Stimulated activated naive CD4-positive, alpha-beta T cell treated with Interleukin-2 at 50 U/mL for 16 hours (primary cell): ENCODE measurements at places on chromosomes 6 and 20.

- DNase-seq: no peak
Measured at GRCh38 chr6:112971651-112972050, 624.5 kb downstream of the RFPL4B start.

DNA sequence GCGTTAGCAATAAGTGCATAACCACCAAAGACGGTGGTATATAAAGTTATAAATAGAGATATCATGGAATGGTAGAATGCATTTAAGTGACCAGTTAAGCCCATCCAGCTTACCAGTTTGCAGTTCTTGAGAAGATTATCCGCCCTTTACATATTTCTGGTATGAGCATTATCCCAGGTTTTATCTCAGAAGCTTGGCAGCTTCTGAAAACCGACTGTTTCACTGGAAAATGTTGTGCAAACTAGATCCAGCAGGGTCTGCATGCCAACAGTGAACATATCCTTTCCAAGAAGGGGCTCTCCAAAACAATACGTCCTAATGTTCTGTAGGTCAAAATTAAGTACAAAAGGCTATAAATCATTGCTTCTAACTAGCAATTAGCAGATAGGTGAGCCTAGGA lies 29.5 kb upstream of the SHLD1 start:
- DNase-seq: no peak

- peak; percentile 42 for DNase-seq
Measured at GRCh38 chr6:37170273-37171200, 585 bp downstream of the PIM1 start.

DNA sequence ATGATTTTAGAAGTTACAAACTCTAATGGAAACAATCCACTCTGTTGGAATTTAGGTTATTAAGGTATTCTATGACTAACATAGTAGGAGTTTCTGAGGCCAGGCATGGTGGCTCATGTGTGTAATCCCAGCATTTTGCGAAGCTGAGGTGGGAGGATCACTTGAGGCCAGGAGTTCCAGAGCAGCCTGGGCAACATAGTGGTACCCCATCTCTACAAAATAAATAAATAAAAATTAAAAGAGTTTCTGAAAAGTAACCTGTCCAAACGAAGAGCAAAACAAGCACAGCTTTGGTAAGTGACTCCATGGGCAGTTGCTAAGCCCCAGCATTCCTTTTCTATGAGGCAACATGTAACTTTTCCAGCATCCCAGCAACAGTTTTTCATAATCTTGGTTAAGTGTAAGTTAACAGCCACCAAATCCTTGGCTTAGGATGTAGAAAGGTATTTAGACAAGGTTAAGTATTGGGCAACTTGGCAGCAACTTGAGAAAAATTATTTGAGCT lies 86.3 kb downstream of the SOX4 start:
- no peak for DNase-seq

- DNase-seq: no peak
Measured at GRCh38 chr6:143468026-143468425, 17.4 kb downstream of the PEX3 start.

GRCh38 chr20:63568986-63569949 lies 4.8 kb downstream of the HELZ2 start:
- DNase-seq: no peak

DNA sequence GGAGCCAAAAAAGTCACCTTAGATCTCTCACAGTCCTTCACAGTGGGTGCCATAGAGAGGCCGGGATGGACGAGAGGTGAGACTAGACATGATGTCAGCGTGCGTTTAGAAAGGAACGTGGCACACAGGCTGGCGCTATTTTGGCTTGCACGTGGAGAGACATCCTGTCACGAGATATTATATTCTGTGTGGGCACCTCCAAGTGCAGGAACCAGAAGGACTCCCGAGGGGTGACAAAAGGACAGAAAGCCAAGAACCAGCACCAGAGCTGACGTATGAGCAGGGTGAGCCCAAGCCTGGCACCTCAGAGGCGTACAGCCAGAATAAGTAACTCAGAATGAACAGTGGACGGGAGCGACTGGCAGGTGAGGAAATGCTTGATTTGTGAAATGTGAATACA lies 49.9 kb upstream of the QKI start:
- DNase-seq: no peak

DNA sequence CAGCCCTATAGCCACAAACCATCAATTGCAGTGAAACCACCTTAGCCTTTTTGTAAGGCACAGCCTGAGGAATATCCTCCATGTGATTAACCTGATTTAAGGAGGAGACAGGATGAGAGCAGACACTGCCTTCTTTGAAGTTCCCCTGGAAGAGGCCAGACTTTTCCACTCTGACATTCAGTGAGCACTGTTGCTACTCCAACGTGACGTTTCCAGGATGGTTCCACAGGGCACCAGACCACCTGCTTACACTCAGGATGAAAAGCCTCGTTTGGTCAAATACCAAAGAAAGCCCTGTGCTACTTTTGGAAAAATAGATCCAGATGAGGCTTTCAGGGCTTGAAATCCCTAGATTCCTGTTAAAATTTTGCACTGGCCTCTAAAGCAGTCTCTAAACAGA lies 1102.1 kb upstream of the FLRT3 start:
- no peak for DNase-seq

DNA sequence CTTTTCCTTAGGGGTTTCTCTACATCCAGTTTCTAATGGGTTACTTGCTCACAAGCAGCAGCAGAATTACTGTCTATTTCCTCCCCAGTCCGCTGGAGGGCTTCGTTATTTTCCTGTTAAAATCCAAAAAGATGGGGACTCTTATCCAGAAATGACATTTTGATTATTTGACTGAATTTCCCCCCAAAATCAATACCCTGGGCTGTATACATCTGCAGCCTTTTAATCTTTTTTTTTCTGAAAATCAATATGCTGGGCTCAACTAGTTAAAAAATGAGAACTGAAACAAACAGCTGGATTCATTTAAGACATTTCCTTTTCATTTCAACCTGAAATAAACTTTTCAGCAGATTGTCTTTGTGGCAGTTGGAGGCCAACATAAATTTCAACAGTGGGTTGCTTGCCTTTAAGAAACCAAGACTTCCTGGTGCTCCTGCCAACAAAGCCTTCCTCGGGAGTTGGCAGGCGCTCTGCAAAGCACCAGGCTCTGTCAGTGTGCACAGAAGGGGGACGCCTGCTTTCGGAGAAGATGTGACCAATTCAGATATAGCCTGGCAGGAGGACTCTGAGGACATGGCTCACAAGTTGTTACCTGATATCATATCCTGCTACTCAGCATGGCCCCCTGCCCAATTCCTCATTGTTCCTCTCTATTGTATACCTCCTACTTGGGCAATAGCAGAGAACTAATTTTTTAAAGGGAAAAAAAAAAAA lies 204.7 kb upstream of the ARG1 start:
- no peak for DNase-seq

GRCh38 chr6:43698584-43699349 lies 11.2 kb upstream of the MRPS18A start:
- no peak for DNase-seq

DNA sequence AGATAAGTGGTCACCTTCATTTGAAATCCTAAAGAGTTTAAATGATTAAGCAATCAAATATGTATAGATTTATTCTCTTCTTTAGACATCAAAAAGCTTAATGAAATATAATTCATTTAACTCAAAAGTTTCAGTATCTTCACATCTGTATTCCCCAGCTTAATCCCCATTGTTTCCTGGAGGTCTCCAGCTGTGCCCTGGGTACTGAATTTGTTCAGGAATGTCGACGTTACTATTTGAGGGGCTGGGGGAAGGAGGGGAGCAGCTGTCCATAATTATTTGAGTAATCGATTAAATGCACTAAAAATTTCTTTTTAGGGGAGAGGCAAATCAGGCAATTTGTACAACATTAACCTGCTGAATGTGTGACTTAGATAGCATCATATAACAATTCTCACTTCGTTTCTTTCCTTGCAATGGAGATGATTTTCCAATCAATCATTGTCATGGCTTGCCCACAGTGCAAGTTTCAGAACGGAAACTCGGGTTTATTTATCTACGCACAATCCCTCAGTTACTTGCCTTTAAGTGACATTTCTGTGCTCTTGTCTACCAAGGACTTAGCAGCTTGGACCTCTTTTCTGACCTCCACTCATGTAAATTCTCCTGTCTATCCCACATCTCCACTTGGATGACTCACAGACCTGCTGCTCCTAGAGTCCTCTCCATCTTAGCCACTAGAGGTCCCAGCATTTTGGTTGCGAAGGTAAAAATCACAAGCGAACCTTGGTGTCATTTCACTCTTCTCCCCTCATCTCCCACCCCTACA lies 3.9 kb downstream of the DOK5 start:
- no peak for DNase-seq

DNA sequence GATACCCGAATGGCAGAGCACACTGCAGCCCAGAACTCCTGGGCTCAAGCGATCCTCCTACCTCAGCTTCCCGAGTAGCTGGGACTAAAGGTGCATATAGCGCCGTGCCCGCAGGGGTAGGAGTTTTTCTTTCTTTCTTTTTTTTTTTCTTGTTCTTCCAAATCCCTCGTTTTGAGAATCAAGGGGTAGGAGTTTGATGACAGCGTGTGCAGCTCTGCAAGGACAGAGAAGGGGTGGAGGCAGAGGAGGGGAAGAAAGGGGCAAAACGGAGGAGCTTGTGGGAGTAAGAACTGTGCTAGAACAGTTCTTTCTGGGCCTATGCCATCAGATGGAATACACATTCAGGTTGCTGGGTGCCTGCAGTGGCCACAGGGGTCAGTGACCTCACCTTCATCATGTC lies 15.3 kb downstream of the RRP36 start:
- DNase-seq: no peak

DNA sequence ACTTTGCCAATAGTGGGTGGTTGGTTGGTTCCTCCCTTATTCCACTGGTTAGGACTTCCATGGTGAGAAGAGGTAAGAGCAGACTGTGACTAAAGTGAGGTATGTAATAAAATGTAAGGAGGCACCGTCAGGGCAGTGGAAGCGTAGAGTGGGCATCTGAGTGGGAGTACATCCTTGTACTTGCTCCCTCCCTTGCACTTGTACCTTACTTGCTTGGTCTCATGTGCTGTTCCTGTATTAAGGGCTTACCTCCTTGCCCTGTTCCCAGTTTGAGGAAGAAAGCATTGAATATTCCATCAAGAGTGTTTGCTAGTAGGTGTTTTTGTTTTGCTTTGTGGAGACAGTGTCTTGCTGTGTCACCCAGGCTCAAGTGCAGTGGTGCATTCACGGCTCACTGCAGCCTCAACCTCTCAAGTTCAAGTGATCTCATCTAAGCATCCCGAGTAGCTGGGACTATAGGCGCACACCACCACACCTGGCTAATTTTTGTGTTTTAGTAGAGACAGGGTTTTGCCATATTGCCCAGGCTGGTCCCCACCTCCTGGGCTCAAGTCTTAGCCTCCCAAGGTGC lies 25.5 kb downstream of the AMD1 start:
- DNase-seq: no peak

- DNase-seq: peak; percentile 85
Measured at GRCh38 chr20:51531141-51531710, 11.3 kb downstream of the NFATC2 start.

- DNase-seq: no peak
Measured at GRCh38 chr6:155498370-155498769, 42.7 kb upstream of the NOX3 start.

DNA sequence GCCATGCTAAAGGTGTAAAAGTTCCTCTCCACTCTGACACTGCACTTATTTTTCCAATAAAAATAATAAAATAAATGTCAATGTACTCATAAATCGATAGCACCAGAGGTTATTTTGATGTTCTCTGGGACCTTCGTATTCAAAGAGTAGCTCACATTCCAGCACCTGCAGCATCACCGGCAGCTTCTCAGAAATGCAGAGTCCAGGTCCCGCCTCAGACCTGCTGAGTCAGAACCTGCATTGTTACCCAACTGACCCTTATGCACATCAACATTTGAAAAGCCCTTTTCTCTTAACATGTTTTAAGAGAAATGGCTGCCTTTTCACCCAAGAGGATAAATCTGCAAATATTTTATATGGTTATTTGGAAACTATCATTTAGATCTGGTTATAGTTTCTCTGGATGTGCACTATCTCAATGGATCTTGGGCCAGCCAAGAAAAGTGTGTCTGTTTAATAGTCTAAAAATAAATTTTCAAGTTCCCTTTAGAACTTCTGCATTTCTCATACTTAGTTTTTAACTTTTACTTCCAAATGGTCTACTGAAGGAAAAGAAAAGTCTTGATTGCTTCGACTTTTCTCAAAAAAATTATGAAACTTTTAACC lies 216.2 kb upstream of the PRDM1 start:
- DNase-seq: no peak

DNA sequence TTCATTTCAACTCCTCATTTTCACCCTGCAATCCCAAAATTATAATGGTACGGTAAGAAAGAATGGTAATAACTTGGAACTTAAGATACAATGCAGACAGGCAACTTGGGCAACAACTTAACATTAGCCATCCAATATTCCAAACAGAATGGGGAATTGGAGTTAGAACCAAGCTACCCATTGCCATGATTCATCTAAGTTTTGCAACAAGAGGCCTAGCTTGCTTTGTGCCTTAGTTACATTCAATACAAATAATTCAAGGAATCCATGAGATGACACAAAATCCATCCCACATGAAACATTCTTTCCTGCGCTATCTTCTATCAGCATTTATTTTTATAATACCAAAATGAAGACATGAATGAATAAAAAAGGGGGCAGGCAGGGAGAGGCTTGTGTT lies 28.4 kb downstream of the DCDC2 start:
- no peak for DNase-seq

GRCh38 chr6:166296035-166296883 lies 11.9 kb downstream of the PRR18 start:
- DNase-seq: no peak

GRCh38 chr20:31922181-31922580 lies 29.7 kb downstream of the PDRG1 start:
- DNase-seq: no peak

DNA sequence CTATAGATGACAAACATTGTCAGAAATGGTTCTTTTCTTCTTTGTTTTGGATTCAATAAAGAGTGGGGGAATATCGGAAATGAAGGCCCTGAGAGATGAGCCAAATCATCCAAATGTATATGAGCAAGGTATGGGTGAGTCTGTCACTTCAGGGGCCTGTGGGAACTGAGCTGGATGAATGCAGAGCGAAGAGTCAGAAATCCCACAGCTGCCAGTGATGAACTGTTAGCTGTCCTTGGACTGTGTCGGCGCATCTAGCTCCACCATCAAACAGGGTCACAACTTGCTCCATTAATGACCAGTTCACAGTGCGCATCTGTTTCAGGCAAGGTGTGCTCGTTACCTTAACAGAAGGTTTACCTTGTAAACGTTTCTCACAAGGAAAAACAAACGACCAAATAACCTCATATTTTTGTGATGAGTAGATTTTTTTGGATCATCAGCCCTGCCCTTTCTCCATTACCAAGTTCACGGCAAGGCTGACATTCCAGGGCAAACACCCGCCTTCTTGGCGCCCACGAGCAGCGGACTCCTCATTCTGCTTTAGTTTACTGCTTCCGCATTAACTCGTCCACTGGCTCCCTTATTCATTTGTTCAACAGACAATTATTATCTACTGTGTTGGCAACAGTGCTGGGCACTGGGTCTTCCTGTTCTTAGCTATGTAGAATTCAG lies 15.0 kb upstream of the CCN6 start:
- no peak for DNase-seq

- no peak for DNase-seq
Measured at GRCh38 chr6:14326774-14327173, 209.2 kb downstream of the CD83 start.
